ENCODE measurements at places on chromosomes 7 and 10.

DNA sequence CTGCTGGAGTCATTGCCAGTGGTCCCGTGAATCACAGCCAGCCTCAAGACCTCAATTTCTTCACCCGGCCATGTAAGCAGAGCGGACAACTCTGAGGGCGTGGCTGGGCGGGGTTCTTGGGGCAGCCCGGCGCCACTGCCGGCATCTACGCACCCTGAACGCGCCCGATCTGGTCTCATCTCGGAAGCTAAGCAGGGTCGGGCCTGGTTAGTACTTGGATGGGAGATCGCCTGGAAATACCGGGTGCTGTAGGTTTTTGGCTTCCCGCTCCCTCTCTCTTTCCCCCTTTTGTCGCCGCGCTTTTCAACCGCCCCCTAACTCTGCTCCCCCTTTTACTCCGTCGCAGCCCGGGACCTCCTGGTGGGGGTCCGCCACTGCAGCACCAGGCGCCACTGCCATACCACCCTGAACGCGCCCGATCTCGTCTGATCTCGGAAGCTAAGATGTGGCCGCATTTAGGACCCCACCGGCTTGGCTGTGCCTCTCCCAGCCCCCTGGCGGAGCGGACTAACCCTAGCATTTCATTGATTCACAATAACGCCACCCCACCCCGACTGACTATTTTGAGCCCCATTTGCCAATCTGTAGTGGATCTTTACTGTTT lies 25.3 kb downstream of the GARIN1A start:
- DNase-seq, result peak; percentile 32

DNA sequence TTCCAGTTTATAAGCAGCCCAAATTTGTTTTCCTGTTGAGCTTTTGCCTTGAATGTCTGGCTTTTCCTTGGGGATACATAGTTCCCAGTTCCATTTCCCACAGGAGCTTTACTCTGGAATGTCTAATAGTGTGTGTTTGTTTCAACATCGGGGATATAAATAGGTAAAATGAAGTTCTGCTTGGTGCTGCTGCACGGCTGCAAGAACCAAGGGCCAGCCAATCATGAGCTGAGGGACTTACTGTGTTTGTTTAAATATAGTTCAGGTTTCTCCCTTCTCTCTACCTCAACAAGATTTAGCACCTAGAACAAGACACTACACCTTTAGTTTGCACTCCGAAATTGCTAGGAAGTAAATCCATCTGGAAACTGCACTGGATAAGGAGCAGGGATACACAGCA lies 43.9 kb downstream of the GRM8 start:
- no peak for DNase-seq

DNA sequence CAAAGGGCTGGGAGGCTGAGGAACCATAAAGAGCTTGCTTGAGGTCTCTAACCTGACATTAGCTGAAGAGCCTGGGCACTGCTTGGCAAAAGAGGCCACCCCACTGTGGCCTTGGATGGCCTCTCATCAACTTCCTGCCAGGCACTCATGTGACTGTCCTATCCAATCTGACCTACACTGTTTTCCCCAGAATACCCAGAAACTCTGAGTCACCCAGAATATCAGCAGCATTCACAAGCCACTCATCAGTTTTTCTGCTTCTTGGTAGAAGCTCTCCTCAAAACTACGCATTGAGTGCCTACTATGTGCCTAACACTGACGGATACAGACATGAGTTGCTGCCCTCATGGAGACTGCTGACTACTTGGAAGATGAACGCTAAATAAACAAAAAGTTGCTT lies 4.1 kb upstream of the NT5C2 start:
- DNase-seq, result no peak

- no peak for DNase-seq
Observed at GRCh38 chr7:141559961-141560360, 8.8 kb downstream of the AGK start.

DNA sequence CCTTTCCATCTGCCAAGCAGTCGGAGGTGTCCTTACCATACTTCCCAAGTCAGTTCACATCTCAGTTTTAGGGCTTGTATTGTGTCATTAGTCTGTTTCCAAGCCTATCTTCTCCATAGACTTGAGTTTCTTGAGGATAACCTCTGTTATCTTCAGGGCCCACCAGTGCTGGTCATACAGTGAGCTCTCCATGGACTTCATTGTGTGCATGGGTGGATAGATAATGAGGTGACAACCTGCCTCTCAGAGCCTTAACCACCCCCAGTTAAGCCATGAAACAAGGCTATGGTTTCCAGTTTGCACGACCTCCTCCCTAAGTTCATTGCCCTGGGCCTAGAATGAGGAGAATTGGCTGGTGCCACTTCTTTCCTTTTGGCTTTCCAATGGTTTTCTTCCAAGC lies 38.5 kb upstream of the WAC start:
- no peak for DNase-seq

DNA sequence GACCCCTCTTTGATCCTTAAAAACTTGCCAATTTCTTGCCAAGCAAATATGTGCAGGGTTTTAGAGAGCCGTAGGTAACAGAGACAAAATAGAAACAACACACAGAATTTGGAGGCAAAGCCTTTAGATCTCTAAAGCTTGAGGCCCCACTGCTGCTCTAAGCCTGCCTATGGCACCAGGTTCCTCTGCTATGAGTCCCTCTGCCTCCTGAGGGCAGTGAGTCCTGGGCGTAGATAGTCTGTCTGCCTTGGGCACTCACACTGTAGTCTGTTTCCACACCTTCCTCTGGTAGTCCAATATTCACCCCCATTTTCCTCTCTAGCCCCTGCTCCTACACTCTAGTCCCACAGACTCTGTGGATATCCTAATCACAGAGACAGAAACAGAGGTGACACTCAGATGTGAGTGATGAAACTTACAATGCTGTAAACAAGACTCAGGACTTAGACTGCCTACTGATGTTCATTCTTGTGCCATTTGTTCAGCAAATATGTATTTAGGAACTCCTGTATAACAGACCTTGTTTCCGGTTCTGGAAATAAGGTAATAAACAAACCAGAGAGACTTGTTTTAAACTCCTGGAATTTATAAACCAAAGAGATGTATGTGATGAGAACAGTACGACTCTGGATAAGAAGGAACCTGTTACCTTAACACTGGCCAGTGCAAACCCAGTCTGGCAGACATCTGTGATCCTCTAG lies 153.3 kb upstream of the PRSS1 start:
- DNase-seq, result no peak

GRCh38 chr7:41037691-41038090 lies 665.2 kb downstream of the INHBA start:
- no peak for DNase-seq

DNA sequence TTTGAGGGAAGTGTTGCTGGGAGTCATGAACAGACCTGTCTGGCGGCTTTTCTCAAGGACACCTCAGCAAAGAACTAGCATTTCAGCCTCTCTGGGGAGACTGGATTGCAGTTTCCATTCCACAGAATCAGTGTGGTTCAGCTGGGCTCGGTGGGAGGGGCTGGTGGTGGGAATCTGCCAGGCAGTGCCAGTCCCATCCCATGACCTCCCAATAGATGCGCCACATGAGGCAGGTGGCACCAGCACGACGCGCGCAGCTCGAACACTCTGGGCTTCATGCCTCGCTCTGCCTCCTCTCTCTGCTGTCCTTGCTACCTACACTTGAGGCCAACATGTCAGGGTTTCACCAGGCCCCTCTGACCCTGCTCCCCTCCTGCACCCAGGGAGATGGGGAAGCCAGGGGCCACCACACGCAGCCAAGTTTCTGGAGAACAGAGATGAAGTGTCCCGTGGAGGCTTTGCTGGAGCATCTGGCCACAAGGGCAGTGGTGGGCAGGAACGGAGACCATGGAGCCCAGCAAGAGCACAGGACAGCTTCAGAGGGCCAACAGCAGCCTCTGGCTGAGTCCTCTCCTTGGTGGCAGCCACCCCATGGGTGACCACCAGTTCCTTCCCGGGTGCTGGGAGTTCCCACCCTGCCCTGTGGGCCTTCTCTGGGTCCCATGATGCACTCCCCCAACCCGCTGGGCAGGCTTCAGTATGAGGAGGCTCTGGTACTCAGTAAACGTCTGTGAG lies 2.3 kb downstream of the NACAD start:
- no peak for DNase-seq

- no peak for DNase-seq
Observed at GRCh38 chr10:48606530-48607355, 1.9 kb upstream of the ARHGAP22 start.

- no peak for DNase-seq
Observed at GRCh38 chr7:144534196-144534595, 130.7 kb upstream of the NOBOX start.

- DNase-seq, result no peak
Observed at GRCh38 chr10:71513936-71514335, 117.2 kb downstream of the CDH23 start.

- no peak for DNase-seq
Observed at GRCh38 chr7:94997547-94997946, 90.2 kb downstream of the PPP1R9A start.

DNA sequence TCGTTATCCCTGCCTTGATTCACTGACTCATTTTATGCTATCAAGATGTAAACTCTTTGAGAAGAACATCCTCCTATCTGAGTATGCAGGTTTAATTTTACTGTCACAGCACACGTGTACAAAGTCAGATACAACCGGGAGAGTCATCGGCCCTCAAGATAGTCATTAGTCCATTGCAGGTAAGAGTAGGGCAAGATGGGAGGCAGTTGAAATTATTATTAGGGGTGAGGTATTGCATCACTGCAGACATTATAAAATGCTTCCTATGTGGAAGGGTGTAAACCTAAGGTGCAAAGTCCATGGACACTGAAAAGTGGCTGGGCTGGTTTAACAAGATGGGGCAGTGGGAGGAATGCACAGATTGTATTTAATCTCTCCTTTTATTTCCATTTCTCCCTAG lies 113.7 kb downstream of the ARL4A start:
- no peak for DNase-seq

- DNase-seq, result no peak
Observed at GRCh38 chr10:74244097-74244685, 93.2 kb downstream of the ADK start.

- DNase-seq, result no peak
Observed at GRCh38 chr10:7541137-7542087, 125.4 kb downstream of the ITIH5 start.

GRCh38 chr7:98733036-98733435 lies 116.0 kb downstream of the NPTX2 start:
- DNase-seq, result no peak

- DNase-seq, result no peak
Observed at GRCh38 chr7:74475243-74475986, 21.7 kb downstream of the GTF2IRD1 start.

GRCh38 chr7:157318015-157318706 lies 18.6 kb upstream of the DNAJB6 start:
- no peak for DNase-seq

GRCh38 chr7:31087351-31087750 lies 35.2 kb downstream of the ADCYAP1R1 start:
- DNase-seq, result no peak

GRCh38 chr7:43761938-43762692 lies 3.6 kb downstream of the BLVRA start:
- no peak for DNase-seq

DNA sequence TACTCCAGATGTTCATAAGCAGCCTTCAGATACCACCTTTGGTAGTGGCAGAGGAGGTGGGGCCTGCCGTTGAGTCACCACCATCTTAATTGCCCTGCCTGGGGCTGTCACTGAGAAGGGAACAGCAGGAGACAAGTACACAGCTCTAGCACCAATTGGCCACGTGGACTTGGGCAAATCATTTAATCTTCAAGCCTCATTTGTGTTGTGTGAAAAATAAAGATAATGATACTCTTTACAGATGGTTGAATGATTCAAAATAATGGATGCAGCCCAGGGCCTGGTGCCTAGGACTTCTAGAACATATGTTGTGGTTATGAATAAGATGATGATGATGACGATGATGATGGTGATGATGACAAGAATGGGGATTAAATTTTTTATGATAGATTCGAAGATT lies 111.9 kb upstream of the ADAM12 start:
- no peak for DNase-seq

DNA sequence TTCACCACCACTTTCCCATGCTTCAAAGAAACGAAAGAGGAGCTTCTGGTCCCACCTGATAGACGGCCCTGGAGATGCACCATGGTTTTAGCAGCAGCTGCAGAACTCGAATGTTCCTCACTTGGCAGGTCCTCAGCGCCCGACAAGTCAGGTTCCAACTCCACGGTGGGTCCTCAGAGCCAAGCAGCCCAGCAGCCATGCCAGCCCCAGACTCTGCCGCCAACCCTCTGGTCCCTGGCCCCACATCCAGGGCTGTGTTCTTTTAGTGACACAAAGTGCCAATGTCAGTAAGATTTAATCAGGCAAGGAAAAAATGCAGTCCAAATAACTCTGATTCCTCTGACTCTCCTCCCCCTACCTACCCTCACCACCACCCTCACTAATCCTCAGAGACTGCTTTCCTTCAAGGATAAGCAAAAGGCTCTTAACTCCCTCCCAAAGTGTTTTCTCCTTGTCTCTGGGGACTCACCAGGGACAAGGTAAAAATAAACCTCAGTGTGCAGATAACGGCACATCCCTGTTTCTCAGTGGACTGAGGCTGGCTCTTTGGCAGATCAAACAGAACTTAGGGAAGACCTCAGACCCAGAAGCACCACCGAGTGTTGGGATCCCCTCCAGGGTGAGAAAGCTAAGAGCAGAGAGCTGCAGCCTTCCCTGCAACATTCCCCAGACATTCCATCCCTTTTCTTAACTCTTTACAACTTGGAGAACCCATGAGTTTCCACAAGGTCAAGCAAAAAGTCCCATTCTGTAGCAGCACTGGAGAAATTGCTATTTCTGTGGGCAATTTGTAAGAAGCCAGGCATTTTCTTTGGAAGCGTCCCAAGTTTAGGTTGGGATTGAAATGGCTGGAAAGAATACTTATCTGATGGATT lies 358.9 kb downstream of the FRMD4A start:
- no peak for DNase-seq

- DNase-seq, result no peak
Observed at GRCh38 chr10:79367426-79368189, 20.3 kb downstream of the PPIF start.

- no peak for DNase-seq
Observed at GRCh38 chr10:31146491-31147209, 115.0 kb upstream of the ZNF438 start.

DNA sequence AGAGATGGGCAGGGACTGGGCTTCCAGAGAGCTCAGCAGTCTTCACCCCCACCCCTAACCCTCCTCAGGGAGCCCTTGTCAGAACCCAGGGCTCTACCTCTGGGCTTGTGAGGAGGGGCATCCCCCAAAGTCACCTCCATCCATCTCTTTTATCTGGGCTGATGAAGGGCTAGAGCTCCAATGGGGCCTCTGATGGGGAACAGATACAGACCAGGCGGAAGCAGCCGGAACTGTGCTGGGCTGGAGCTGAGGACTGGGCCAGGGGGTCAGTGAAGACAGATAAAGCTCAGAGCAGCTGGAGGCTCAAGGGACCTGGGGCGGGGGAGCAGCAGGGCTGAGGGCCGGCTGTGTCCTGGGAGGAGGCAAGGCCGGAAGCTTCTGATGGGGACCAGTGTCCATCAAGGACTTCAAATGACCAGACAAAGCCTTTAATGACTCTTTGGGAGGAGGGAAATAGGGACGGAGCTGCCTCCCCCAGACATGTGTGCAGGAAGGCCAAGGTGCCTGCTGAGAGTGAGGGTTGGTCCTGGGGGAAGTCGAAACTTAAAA lies 10.2 kb downstream of the KAZALD1 start:
- DNase-seq, result no peak

GRCh38 chr7:112937651-112938415 lies 147.6 kb upstream of the TMEM168 start:
- no peak for DNase-seq

Measured in stimulated activated CD4-positive, alpha-beta T cell treated with anti-CD3 and anti-CD28 coated beads, Interleukin-1b, Interleukin-23, amount 100 ng/mL, for 4 hours (primary cell).